ENCODE measurements at places on chromosomes 2 and 18.
A peak's percentile ranks its signal among the peaks of the same experiment; 100 is the strongest.

DNA sequence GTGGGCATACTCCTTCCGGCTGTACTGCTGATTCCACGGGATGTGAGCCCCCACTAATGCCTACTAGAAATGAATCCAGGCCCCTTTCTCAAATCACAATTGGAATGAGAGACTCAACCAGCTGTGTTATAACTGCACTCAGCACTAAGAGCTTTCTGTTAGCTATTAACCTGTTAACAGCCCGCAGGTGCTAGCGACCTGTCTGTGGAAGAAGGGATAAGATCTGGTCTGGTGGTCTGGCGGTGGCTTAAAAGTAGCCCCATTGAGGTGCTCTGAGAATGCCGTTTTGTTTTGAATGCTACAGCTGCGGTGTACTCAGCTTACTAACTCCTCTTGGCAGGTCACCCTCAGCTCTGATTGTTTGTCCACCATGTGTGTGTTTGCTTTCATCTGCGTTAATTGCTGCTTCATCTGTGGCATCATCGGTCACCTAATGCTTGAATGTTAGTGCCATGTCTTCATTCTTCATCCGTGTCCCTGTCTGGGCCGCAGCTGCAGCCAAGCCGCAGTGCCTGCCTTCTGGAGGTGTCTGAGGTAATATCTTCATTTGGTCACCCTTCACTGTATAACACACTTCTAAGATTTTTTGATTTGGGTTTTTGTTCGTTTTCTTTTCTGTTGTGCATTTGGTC lies 16.3 kb downstream of the RAB12 start:
- DNase-seq = no peak

- DNase-seq = no peak
Observed at GRCh38 chr2:235497096-235497495, 3.3 kb downstream of the AGAP1 start.

GRCh38 chr2:127411653-127412369 lies 6.4 kb upstream of the PROC start:
- no peak for DNase-seq

DNA sequence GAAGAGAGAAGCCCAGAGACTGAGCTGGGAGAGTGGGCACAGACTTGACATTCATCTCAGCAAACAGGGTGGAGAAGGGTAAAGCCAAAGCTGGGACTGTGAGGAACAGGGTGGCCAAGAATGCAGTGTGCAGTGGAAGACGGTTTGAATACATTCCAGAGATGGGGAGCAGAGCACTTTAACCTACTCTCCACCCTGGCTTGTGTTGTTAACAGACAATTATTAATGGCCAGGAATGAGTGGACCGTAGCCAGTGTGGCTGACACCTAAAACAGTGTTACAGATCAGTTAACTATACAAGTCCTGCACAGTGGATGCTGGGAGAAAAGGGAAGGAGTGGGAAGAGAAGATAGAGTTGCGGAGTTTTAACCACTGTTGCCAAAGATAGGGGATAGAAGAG lies 7.4 kb upstream of the NAB1 start:
- no peak for DNase-seq

GRCh38 chr2:9867881-9868280 lies 24.6 kb downstream of the TAF1B start:
- DNase-seq = no peak

GRCh38 chr2:60046529-60046928 lies 506.9 kb downstream of the BCL11A start:
- DNase-seq = no peak

- DNase-seq = no peak
Observed at GRCh38 chr2:49028101-49028500, 126.2 kb downstream of the FSHR start.

DNA sequence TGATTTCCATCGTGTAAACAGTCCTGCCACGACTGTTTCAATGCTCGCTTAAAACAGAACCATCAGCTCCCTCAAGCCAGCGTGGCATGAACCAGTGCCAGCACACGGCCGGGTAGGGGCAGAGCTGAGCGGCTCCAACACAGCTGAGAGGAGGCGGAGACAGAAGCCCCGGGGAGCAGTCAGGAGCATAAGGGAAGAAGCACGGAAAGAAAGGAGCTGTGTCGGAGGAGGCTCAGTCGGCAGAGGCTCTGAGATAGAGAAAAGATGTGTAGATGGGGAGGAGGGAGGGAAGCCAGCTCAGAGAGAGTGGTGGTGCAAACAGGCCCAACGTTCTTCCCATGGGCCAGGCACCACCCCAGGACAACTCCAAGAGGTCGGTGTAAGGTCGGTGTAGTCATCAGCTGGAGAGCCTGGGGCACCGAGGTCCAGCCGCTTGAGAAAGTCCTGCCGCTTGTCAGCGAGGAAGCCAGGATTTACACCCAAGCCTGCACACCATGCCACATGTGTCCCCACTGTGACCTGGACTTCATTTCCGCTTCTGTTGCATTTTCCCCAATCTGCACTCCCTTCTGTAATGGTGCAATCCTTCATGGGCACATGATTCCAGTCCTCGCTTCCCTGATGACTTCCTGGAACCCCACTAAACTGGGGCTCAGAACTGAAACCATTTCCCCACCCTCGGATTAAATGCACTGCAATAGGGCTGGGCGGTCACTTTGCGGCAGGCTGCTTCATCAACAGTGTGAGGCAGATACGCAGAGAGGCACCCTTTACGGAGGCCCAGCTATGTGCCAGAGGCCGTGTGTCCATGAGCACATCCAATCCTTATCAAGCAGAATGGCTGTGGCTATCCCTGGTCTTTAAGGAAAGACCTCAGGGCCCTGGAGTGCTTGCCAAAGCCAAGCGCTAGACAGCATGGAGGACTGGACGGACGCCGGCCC lies 43.5 kb downstream of the CYP27C1 start:
- DNase-seq = no peak

DNA sequence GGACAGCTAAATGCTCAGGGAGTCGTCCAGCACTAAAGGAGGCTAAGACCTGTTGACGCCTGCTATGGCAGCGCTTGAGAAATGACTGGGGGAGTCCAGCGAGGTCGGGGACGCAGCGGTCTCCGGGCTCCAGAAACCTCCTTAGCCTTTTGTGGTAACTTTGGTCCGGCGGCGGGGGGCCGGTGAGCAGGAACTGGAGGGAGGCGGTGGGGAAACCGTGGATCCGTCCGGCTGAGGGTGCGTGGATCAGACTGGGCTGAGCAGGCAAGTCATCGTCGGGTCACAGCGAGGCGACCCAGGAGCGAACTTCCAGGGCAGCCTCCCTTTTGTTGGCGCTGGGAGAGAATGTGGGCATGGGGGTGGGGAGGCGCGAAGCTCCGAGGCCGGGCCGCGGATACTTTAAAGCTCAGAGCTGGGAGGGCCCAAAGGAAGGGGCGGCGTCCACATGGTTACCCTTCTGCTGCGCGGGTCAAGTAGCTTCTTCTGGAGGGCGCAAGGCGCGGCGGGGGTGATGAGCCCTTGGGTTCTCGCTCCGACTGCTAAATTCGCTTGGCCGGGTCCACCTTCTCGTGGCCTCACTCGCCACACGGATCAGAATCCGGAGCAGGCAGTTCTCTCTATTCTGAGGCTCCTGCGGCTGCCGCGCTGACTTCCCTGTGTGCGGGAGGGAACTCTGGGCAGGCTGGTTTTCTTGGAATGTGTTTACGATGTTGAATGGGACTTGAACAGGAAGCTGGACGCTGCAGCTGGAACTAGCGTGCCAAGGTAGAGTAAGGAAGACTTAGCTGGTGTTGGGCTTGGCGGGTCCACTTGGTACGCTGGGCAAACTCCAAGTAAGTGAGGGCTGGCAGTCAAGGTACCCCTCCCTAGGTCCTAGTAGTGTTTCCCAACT lies 920 bp downstream of the GULP1 start:
- no peak for DNase-seq

DNA sequence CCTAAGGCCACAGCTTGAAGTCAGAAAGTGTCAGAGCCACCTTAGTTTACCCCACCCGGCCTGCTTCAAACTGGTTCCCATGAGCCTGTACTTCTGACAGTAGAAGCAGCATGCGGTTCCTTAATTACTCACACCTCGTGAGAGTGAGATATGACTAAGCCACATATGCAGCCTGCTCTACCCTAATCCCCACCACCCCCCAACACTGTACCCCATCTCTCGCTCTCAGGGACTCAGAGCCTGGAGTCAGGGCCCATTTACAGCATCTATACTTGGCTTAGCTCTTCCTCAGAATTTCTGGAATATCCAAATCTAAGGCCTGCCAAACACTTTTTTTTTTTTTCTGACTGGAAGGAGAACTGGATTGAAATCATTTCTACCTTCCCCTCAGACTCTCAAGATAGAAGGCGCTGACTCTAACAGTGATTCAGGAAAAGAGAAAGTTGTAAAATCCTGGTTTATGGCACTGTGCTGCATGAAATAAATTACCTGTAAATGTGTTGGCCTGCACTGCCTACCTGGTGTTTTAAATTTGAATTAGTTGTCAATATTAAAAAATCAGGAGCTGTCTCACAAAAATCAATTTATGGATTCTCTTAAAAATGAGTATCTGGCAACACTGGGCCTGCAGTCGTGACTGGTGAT lies 360.0 kb downstream of the RND3 start:
- DNase-seq = no peak

DNA sequence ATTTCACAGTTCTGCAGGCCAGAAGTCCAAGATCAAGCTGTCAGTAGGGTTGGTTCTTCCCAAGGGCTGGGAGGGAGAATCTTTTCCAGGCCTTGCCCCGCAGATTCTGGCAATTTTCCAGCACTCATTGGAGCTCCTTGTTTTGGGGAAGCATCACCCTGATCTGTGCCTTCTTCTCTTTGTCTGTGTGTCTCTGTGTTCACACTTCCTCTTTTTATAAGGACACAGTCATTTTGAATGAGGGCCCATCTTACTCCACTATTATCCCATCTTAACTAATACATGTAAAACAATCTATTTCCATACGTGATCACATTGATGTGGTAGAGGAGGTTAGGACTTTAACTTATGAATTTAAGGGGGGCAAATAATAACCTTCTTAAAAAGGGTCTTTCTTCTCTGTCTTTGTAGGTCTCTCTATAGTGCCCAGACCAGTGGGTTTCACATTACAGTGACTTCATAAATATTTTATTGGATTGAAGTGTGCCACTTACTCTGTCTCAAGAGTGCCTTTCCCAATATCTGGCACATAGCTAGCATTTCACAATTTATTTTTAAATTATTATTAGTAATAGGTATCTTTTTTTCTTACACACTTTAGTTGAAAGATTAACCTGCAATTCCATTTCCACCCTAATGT lies 68.9 kb upstream of the CBLN2 start:
- DNase-seq = no peak

GRCh38 chr2:209965723-209966122 lies 36.7 kb upstream of the RPE start:
- DNase-seq = no peak

- DNase-seq = no peak
Observed at GRCh38 chr2:191255756-191256312, 10.6 kb downstream of the MYO1B start.

DNA sequence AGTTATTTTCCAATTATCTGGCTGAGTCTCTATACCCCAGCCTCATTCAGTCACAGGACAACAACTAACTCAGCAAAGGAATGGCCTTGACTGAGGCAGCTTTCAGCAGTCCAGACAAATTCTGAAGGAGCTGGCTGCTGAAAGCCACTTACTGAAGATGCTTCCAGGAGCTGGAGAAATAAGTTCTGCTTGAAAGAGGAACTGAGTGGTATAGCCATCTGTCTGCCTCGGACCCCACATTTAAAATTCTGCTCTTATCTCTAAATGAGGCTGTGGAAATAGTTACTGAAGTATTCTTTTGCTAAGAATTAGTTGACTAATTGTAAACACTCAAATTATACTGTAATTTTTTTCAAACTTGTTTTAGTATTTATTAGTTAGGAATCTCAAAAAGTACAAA lies 9.1 kb upstream of the GPD2 start:
- DNase-seq = no peak

GRCh38 chr18:66560094-66560493 lies 43.8 kb downstream of the CDH19 start:
- DNase-seq = no peak

DNA sequence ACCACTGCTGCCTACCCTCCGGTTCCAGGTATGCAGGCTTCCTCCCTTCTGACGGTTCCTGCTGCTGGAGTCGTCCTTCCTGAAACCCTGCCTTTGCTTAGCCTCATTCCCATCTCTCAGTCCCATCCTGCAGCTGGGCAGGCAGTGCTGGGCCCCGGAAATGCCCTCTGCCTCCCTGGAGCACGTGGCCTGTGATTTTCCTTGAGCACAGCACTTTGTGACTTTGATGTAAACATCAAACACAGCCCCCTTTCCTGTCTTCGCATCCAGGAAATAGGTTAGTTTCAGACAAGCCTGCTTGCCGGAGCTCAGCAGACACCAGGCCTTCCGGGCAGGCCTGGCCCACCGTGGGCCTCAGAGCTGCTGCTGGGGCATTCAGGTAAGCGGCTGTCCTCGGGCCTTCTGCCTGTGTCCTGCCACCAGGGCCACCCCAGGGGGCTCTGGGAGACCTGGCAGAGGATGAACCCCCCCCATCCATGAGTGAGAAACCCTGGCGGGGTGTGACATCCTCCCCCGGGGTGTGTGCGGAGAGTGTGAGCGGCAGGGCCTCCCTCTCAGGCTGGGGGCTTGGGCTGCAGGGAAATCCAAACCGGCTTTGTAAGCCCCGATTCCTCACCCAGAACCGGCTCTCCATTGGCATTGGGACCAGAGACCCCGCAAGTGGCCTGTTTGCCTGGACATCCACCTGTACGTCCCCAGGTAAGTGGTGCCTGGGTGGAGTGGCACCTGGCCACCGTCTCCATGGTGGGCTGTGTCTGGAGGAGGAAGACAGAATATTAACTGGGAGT lies at the start of gene ZAP70:
Gene ZAP70, plus strand, starts transcription at position 281 of the 788 bp plus-strand sequence. CDS start 10,461 bp downstream, outside the sequence.
- DNase-seq = peak; percentile 61

GRCh38 chr2:113685471-113685870 lies 58.4 kb downstream of the RABL2A start:
- DNase-seq = no peak

DNA sequence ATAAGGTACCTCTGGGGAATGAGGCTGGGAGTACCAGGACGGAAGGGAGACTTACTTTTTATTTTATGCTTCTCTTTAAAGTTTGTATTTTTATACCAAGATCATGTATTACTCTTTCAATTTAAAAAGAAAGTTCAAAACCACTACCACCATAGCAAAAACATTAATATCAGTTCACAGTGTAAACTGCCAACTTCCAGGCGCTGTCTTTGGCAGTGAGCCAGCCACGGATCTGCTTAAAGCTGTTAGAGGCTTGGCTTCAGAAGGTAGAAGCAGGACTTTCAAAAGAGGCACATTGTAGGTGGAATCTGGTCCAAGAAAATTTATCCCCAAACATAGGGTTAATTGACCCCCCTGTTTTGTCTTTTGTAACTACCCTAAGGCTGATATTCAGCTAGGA lies 74.8 kb downstream of the B3GNT2 start:
- DNase-seq = no peak

DNA sequence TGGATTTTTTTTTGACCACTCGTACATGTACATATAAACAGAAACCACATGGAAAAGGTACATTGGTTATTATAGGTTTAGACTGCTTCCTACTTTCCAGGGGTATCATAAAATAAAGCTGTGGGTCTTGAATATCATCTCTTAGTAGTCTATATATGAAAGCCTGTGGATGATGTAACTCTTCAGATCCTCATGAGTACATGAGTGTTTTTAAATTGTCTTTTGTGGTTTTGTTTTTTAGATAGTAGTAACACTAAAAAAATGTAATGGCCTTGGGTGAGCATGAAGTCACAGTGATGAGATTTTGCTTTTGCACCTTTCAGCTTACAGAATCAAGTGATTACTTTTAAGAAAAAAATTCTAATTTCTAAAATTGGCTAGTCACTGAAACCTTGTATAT lies 80.2 kb downstream of the RAB3GAP1 start:
- DNase-seq = no peak
